ENCODE measurements at places on chromosomes 16 and 17. TPM values are rescaled to one million over a fixed set of nuclear protein-coding genes. Genes with fewer than 3 reads are reported as not detected.

CMTM2 gene
- total RNA-seq, result not detected

HSPB9 gene
- not detected for total RNA-seq

TMC5 gene
- not detected for total RNA-seq

MEIOC gene
- total RNA-seq, result not detected

KRTAP4-1 gene
- total RNA-seq, result not detected

HEATR9 gene
- total RNA-seq, result not detected

MT1A gene
- total RNA-seq, result not detected

CD300LB gene
- total RNA-seq, result not detected

DOC2B gene
- total RNA-seq, result 0.16 TPM

CCL8 gene
- not detected for total RNA-seq

MYH11 gene
- total RNA-seq, result not detected

VMO1 gene
- total RNA-seq, result not detected

MIEF2 gene
- total RNA-seq, result 3.2 TPM

C16orf86 gene
- not detected for total RNA-seq

BAIAP3 gene
- 1.1 TPM for total RNA-seq

KRTAP17-1 gene
- not detected for total RNA-seq

KRT36 gene
- not detected for total RNA-seq

WSCD1 gene
- total RNA-seq, result 0.42 TPM

CES5A gene
- total RNA-seq, result not detected

SYT17 gene
- total RNA-seq, result not detected
